ENCODE measurements at places on chromosomes 16 and 17. TPM values are rescaled to one million over a fixed set of nuclear protein-coding genes. Genes with fewer than 3 reads are reported as not detected.

The ABCC12 gene
- not detected for total RNA-seq

The CHST4 gene
- total RNA-seq = not detected

The G6PC1 gene
- not detected for total RNA-seq

The C16orf46 gene
- 0.58 TPM for total RNA-seq

DNA sequence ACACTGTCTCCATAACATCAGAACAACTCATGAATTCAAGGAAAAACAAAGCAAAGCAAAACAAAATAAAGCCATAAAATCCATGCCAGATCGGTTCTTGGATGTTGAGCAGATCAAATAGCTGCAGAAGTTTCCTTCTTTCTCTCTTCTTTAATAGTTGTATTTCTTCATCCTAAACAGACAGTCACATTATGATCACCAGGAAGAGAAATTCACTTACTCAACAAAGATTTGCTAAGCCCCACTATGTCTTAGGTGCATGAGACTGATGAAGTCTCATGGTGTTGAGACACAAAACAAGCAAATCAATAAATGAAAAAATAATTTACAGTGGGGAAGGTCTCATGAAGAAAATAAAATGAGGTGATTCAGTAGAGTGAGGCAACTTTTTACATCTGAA, 72.8 kb downstream of the WIPI1 start:
- no peak for DNase-seq

DNA sequence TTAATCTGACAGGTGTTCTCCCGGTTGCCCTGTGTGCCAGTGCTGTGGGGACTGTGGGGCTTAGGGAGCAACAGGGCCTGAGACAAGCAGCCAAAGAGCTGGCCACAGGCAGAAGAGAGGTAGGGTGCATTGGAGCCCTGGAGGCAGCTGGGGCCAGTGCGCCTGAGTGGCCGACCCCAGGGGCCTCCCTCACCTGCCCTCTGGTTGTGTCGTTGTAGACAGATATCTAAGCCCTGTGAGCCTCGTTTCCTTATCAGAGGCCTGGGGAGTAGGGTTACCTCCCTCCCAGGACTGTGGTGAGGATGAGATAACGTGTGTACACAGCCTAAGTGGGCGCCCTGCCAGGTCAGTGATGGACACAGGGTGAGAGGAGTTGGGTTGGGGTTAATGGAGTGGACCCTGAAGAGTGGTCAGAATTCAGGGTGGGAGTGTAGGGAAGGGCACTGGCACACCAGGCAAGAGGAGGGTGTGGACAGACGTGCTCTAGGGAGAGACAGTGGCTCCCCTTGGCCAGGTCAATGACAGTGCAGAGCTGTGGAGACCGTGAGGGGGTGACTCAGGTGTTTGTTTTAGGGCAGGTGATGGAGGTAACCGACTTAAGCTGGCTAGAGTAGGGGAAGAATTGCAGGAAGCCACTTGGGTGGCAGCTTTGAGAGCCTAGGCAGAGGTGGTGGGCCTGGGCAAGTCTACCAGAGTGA, 3.4 kb downstream of the NARF start:
- DNase-seq = peak; percentile 31

- no peak for DNase-seq
Observed at GRCh38 chr17:55681342-55681700, 41.3 kb downstream of the TMEM100 start.

DNA sequence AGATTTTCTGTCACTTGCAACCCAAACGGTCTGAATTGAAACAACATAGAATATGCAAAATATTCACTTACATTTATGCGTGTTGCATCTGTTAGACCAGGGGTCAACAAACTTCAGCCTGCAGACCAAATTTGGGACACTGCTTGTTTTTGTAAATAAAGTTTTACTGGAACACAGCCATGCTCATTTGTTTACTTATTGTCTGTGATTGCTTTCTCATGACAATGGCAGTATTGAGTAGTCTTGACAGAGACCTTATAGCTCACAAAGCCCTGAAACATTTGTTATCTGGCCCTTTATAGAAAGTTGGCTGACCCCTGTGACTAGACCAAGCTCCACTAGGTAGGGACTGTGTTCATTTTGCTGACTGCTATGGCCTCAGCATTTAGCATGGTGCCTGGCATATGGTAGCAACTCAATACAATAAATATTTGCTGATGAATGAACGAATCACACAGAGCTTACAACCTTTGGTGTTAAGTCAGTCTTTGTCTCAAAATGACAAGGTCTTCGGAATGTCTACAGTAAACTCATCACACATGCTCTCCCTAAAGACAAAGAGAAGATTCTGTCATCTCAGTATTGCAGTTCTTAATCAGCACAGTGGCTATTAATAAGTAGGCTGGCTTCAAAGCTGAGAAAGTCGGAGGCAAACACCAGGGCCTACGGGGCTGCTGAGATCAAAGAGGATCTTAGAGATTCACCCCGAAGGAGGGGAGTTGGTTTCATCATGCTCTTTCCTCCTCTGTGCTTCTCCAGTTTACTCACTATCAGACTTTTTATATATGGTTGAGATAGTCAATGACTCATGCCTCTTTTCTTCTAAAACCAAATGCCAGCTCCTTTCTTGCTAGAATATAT, 95.2 kb upstream of the AXIN2 start:
- DNase-seq = no peak

DNA sequence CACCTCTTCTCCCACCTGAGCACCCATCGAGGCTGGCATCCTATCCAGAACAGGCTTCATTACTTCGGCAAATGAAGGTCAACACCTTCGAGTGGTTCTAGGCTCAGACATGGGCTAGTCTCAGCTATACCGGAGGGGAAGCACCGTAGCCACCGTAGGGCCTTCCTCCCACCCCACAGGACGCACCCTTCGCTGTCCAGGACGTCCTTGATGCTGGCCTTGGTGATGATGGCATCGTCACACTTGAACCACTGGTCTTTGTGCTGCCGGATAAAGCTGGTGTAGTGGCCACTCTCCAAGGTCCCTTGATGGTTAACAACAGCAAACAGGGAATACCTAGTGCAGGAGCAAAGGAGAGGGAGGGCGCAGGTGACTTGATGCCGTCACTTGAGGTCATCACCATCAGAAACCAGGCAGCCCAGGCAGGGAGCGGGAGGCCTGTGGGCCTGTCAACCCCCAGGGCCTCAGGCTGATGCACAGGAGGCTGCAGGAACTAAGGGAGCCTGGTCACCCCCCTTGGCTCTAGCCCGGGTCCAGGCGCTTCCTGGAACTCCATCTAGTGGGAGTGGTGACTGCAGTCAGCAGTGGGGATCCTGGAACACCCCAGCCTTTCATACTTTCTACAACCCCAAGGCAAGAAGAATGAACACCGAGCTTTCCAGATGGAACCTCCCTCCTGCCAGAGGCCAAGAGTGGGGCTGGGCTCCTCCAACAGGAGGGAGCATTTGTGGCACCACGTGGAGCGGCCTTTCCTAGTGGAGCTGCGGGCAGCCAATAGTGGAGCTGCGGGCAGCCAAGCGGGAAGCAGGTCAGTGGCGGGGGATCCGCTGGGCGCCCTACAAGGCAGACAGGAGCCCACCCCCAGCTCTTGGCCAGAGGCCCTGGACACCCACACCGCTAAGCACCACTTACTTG, 38.5 kb downstream of the USP22 start:
- no peak for DNase-seq

GRCh38 chr17:622356-622755, 92.3 kb downstream of the VPS53 start:
- DNase-seq = no peak

DNA sequence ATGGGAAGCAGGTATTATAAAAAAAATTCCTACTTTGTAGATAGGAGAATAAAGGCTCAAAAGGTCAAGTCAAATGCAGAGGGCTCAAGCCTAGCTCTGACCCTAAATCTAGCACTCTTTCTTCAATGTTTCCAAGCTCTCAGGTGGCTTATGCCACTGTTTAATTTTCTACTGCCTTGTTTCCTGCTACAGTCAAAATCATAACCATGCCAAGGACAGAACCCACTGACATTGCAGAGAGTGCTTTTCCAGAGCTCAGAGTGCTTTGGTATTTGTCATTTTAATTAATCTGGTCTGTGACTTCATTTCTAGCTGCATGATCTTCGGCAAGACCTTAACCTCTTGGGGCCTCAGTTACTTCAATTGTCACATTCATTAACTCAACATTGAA, 344.7 kb downstream of the CA10 start:
- DNase-seq = no peak

DNA sequence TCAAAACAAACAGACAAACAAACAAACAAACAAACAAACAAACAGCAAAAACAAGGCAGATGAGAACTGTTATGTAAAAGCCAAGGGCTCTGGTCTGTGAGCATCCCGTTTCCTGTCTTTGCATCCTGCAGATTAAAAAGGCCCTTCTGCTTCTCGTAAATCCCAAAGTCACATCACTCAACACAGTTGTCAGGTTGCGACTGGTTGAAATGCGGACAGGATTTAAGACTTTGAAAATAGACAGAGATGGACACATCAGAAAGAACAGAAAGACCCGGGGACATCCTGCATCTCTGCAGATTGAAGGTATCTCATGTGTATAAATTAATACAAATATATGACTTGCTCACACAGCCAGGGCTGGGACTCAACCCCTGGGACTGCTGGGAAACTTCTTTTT, 18.2 kb upstream of the TMC7 start:
- DNase-seq = no peak

DNA sequence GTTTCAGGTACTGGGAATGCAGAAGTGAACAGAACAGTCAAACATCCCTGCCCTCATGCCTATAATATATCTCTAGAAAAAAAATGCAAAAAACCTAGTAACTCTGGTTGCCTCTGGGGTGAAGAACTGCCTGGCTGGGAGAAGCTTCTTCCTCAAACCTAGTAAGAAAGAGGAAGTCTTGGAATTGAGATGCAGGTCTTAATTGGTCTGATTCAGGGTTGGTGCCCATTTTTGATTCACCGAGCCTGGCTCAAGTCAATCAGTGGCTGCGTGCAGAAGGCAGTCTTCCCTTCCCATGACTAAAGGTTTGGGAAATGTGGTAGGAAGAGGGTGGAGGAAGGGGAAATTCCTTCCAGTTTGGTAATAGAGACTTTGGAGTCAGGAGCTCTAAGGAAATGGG, 22.4 kb downstream of the CDRT15 start:
- no peak for DNase-seq

- DNase-seq = no peak
Observed at GRCh38 chr17:66006654-66007053, 185.3 kb downstream of the CEP112 start.

- no peak for DNase-seq
Observed at GRCh38 chr16:72467157-72467759, 295.3 kb upstream of the PMFBP1 start.

GRCh38 chr16:53529513-53529912, 26.5 kb upstream of the AKTIP start:
- no peak for DNase-seq

GRCh38 chr16:87531418-87531817, 38.6 kb upstream of the ZCCHC14 start:
- no peak for DNase-seq

DNA sequence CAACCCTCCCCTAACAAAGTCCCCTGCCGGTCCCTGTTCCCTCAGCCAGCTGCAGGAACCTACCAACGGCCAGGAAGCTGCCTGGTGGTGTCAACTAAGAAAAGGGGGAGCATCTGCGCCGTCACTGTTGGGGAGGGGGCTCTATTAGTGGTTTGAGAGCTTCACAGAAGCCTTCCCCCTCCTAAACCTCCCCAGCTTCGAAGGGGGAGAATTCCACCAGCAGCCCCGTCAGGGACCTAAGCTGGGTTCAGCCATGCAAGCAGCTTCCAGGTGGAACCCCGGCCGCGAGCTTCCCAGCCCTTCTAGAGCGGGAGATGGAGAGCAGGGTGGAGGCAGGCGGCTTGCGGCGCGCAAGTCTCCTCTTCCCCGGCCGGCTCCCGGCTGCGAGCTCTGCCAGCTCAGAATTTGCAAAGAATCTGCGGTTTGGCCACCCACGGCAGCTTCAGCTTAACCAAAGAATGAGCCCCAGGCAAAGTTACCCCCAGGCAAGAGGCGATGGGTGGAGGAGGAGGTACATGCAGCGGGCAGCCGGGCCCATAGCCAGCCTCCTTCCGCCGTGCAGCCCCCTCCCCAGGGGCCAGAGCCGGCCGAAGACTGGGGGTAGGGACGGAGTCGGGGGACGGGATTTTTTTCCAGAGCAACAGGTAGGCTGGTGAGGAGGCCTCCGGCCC, 33.7 kb downstream of the DDX19A start:
- DNase-seq = peak; percentile 41

GRCh38 chr16:69233124-69233523, 46.2 kb downstream of the SNTB2 start:
- no peak for DNase-seq

GRCh38 chr16:73775841-73776388, 520.7 kb upstream of the PSMD7 start:
- DNase-seq = no peak

GRCh38 chr17:67107811-67108775, 63.7 kb downstream of the CACNG1 start:
- no peak for DNase-seq

GRCh38 chr17:63537001-63537400, 13.3 kb upstream of the DCAF7 start:
- DNase-seq = no peak

- peak; percentile 78 for DNase-seq
Observed at GRCh38 chr17:61412143-61412859, 12.7 kb downstream of the TBX2 start.

GRCh38 chr16:19936441-19936840, 51.8 kb upstream of the GPRC5B start:
- no peak for DNase-seq
